ENCODE measurements at places on chromosomes 4 and X.

DNA sequence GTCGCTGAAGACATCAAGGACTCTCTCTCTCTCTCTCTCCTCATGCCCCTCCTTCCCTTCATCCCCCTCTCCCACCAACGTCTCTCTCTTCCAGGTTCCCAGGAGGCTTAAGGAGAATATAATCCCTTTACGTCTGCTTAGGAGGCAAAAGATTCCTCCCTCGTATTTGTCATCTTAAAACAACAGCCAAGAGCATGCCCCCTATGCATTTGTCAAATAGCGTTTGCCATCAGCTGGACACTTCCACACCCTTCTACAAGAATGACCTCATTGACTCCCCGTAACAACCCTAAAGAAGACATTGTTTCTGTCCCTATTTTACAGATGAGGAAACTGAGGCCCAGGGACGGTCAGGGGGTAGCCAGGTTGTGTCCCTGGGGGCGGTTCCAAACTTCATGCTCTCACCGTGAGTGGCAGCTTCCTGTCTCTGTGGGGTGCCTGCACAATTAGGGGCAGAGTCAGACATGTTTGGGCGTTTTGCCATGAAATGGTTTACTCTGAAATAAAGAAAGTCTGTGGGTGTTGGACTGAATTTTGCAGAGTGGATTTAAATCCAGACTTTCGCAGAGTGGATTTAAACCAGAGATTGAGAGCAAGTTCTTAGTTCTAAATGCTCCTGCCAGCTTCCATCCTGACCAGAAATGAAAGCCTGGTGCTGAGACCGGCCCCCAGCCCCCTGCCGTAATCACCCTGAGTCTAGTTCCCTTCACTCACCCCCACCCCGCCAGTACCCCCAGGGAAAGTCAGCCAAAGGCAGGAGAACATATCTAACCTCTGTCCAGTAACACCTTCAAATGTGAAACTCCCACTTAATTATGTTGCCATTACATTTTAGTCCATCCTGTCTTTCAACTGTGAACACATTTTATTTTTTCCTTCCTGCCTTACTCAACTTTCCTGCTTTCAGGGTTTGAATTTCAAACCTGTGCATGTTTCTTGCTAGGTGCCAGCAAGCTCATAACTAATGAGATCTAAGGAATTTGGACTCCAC lies 44.3 kb upstream of the TBL1X start:
- no peak for DNase-seq

- no peak for DNase-seq
Observed at GRCh38 chrX:153627675-153628111, 19.3 kb upstream of the DUSP9 start.

DNA sequence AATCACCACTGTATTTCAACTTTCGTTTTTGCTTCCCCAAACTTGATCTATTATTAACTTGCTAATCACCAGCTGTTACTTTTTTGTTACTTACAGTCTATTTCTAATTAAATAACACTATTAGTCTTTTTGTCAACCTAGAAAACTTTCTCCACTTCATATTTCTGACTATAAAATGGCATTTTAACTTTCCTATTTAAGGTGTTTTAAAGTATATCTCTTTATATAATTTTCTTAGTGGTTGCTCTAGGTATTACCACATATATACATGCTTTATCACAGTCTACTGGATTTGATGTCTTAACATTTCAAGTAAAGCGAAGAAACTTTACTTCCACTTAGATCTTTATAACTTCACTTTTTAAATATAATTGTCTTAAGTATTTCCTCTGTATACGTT lies 421.2 kb downstream of the DCAF12L2 start:
- DNase-seq: no peak

DNA sequence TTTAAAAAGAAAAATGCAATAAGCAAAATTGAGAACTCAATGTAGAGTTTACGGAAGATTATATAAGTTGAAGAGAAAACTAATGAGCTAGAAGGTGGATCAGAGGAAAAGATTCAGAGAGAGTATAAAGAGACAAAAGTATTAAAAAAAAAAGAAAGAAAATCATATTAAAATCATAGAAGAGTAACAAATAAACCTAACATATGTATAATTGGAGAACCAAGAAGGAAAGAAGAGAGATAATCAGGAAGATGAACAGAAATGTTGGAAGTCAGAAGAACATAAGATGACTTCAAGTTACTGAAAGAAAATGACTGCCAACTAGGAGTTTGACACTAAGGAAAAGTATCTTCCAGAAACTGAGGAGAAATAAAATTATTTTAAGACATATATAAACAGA lies 34.3 kb upstream of the ANTXR2 start:
- no peak for DNase-seq

DNA sequence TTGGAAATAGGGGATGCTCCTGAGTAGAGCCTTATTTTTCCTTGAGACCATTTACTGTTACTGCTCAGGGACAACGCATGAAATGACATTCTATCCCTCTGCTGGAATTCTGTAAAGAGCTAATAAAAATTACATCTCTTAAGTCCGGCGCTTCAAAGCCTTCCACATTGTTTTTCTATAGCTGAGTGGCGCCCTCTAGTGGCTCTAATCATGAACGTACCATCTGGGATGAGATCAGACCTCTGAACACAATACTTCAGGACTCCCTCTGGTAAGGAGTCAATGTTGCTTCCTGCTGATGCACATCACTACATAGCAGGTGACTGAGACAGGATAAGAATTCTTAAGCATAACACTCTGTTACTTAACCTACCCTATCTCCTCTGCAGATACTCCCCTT lies 6.0 kb downstream of the HMGN5 start:
- no peak for DNase-seq

GRCh38 chr4:2248044-2248780 lies 6.3 kb upstream of the HAUS3 start:
- DNase-seq: no peak
